ENCODE measurements at places on chromosomes 2 and 18. TPM values are rescaled to one million over a fixed set of nuclear protein-coding genes. Genes with fewer than 3 reads are reported as not detected.

DNA sequence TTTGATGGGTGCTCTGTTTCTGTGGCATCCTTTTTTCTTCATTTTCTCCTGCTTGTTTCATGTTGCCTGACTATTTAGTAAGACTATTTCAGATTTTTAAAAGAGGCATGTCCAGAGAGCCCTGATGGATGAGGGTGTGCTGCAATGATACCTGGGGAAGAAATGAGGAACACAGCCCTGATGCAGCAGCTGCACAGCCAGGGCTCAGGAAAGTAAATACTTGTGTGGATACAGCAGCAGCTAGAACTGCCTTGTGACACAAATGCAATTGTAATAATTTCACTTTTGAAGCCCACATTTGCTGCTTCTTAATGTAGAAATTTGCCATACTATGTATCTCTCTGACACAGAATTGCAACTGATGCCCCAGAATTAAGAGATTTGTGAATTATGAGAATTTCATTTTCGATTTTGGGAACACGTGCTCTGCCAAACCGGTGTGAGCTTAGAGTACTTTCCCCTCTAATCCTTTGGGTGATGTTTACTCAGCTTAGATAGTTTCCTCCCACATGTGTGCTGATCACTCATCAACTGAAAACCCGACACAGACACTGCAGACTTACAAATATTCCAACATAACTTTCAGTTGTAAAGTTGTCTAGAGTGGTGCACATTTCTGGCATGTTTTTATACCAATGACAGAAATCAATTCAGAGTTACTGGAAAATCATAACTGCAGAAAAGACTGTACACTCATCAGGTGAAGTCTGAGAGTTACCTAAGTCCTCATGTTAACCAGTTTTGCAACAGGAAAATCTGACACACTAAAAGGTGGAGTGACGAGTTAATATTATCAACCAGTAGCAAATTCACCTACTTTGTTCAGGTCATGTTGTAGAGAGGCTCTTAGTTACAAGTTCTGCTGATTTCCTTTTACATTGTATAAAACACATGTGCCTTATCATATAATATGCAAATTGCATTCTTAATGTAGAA is 383.4 kb downstream of the CBLN2 start:
- no peak for DNase-seq

DNA sequence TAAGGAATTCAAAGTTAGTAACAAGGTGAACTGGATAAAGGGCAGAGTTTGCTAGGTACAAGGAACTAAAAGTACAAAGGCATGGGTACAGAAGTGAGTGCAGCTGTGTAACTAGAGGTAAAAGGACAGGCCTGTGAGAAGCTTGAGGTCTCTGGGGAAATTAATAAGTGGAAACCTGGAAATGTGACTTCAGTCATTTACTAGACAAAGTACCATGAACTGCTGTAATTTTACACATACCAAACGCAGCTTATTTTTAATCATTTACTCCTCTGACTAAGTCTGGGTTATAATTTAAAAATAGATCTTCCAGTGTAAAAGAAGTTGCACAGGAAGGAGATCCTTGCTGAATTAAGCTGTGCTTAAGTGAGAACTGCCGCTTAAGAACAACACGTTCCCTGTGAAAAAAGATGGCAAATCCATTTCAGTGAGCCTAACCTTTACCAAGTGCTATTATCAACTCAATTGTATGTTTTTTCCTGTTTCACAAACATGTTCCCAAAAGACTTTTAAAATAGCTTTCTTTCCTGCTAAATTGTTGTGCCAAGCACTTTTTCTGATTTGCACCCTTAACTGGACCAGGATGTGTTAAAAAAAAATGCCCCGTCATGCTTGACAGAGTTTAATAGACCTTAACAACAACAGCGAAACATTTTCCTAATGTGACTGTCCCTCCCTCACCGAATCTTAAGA is 44.3 kb downstream of the CALCRL start:
- no peak for DNase-seq

Gene CDH20
- total RNA-seq, result not detected

DNA sequence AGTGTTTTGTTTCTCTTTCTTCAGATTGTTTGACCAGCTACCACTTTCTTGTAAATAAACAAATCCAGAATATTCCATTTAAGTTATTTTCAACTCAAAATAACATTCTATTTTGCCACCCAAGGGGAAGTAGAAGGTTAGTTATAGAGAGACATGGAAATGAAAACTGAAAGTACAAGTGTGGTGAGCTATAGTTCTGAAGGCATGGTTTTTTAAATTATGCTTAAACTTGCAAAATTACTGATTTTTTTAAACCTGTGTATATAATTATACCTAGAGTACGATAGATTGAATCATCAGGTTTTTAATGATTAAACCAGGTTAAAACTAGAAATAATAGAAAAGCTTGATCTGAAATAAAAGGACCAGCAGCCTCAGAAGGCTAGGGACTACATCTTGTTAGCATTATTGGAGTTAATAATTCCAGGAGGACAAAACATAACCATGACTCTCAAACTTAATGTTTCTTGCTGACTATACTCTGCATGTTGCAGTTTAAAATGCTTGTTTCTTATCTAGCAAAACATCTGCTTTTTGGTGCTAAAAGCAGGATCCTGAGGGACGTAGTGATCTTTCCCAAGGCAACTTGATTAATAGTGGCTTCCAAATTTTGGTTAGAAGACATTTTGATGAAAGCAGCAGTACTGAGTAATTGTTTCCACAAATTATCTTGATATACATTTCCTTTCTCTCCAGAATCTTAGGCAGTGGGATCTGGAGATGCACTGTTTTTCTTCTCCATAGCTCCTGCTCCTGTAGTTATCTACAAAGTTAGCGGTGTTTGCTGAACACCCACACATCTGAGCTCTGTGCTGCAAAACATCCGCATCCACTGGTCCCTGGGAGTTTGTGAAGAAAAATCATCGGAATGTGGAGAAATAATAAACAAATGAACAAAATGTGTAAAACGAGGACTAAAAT is 327.2 kb upstream of the PKDCC start:
- no peak for DNase-seq

Gene COL3A1
- total RNA-seq, result 22,387 TPM

DNA sequence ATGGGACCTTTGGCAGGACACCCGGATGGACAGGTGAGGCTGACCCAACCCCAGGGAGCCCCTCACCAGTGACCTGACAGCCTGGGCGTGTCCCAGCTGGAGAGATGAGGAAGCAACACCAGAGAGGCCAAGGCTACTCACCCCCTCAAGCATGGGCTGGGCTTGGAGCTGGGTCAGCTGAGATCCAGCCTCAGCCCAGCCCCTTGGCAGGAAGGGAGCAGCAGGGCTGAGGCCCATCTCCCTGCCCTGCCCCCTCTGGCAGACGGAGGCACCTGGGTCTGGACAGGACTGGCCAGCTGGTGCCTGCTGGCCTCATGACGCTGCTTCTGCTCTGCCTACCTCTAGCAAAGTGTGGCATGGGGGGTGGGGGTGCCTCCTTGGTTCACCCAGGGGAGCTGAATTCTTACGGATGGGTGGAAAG is 37.8 kb downstream of the HS6ST1 start:
- DNase-seq, result peak; percentile 18

Gene ABCB11
- total RNA-seq, result not detected

Gene CTLA4
- total RNA-seq, result not detected

Gene POTEI
- total RNA-seq, result 0.35 TPM

GRCh38 chr2:23590241-23590869 is 205.4 kb downstream of the KLHL29 start:
- DNase-seq, result no peak

- DNase-seq, result no peak
These were observed 11.4 kb downstream of the CHST10 start for GRCh38 chr2:100406120-100406508.

- no peak for DNase-seq
These were observed 57.6 kb downstream of the KCNG2 start for GRCh38 chr18:79855147-79855933.
